Fibroblast of mammary gland (primary cell): ENCODE measurements at places on chromosomes 2 and 18.

GRCh38 chr2:126674075-126674744 is 18.3 kb downstream of the GYPC start:
- DNase-seq: no peak

- peak; percentile 14 for DNase-seq
Observed at GRCh38 chr18:8406186-8406867, 202.9 kb upstream of the RAB12 start.

- peak; percentile 90 for DNase-seq
Observed at GRCh38 chr2:29223851-29224692, 108.9 kb downstream of the CLIP4 start.

GRCh38 chr18:62978251-62979049 is 263.1 kb downstream of the PHLPP1 start:
- DNase-seq: no peak

DNA sequence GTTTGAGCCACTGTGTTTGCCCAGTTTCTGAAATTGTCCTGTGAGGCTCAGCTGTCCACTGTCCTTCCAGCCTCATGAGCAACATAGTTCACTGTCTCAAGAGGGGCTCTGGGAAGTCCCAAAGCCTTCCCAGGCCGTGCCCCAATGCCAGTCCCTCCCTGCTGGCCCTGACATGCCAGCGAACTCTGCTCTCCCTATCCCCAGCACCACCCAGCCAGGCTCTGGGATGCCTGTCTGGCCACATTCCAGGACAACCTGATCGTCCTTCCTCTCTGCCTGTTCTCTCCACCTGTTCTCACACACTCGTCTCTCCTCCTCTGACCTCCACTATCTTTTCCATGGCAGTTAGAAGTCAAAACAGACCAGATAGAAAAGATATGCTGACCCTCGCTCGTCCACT is 278.0 kb upstream of the ID2 start:
- DNase-seq: no peak

GRCh38 chr2:164511738-164512137 is 109.5 kb downstream of the GRB14 start:
- DNase-seq: no peak

DNA sequence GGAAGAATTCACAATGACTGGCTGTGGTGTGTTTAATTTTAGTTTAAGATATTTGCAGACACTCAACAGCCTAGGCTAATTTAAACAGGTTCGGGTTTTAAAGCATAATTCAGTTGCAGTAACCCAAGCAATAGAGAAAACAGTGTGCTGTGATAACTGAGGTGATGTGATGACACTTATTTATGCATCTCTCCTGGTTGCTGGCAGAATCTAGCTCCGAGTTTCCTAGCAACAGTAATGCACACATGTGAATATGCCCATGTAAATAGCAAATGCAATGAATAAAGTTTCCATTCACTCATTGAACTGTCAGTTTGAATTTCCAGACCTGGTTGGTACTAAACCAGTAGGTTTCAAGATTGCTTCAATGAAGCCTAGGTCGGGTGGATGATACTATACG is 426.5 kb downstream of the TMX3 start:
- DNase-seq: no peak

DNA sequence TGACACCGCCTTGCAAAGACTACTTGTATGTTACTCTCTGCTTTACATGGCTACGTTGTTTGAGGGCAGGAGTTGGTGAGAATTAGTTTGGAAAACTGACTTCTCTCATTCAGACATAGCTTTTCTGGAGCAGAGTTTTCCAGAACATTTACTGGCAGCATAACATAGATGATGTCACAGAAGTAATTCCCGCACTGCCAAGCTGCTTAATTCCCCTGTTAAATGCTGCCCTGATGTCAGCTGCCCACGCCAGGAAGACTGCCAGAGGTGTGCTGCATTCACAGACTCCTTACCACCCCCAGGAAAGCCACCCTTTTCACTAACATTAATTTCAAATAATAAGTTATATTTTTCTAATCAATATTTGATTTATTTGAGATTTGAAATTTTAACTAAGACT is 24.7 kb upstream of the PTPN2 start:
- peak; percentile 24 for DNase-seq

- DNase-seq: no peak
Observed at GRCh38 chr2:14907014-14907612, 274.6 kb downstream of the LRATD1 start.
